ENCODE measurements at places on chromosomes 4 and X. TPM values are rescaled to one million over a fixed set of nuclear protein-coding genes. Genes with fewer than 3 reads are reported as not detected.

TGIF2LX gene
- total RNA-seq: not detected

CSAG3 gene
- not detected for total RNA-seq

CCDC149 gene
- 5.8 TPM for total RNA-seq

ARMCX6 gene
- total RNA-seq: 42.3 TPM

ETDB gene
- total RNA-seq: not detected

DNA sequence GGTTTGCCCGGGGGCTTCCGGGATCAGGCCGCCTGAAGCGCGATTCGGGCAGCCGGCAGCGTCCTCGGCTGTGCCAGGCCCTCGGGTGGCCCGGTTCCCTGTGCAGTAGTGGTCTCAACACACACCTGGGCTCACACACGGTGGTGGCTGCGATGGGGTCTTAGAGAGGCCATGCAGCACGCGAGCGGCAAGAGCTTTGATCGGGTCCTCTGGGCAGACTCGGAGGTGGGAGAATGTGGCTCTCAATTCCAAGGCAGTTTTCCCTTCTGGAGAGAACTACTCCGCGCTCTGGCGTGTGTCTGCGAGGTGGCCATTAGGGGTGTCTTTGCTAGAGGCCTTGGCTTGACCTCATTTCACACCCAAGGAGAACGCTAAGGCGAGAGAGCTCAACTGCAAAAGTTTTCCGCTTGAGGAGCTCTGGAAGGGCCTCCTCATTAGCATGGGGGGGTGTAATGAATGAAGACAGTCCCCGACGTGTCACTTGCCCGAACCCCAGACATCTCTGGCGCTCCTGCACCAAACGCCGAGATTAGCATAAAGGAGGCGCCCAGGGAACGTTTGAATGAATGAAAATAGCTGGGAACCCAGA, 771 bp upstream of the RBPJ start:
- peak; percentile 69 for DNase-seq

- DNase-seq: no peak
Measured at GRCh38 chrX:16678689-16679088, 28.7 kb downstream of the S100G start.

- DNase-seq: no peak
Measured at GRCh38 chrX:154431341-154431740, 2.9 kb downstream of the ATP6AP1 start.

- DNase-seq: no peak
Measured at GRCh38 chrX:137651647-137652046, 85.7 kb downstream of the ZIC3 start.

DNA sequence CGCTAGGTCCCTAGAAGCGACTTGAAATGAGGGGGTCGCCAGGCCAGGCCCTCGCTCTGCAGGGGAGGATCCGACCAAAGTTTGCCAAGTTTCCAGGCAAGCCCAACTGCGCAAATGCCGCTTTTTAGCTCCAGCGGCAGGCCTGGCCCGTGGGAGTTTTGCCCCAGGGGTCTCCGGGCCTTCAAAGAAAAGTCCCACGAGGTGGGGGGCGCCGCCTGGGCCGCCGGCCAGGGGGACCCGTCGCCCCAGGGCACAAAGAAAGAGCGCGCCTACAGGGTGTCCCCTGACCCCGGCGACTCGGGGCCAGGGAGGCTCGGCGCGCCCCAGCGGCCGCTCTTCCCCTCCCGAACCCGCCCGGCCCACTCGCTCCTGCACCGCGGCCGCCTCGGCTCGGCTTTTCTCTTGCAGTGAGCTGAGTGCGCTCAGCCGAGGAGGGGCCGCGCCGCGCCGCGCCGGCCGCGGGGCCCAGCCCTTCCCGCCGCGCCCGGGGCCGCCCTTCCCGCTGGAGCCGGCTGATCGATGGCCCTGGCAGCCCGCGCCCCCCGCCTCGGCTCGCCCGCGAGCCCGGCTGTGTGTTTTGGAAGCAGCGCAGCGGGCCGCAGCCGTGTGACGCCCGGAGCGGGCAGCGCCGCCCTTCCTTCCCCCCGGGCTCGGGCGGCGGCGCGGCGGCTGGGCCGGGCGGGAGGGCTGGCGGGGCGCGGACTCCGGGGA, 754 bp upstream of the KLF3 start:
- peak; percentile 60 for DNase-seq

DNA sequence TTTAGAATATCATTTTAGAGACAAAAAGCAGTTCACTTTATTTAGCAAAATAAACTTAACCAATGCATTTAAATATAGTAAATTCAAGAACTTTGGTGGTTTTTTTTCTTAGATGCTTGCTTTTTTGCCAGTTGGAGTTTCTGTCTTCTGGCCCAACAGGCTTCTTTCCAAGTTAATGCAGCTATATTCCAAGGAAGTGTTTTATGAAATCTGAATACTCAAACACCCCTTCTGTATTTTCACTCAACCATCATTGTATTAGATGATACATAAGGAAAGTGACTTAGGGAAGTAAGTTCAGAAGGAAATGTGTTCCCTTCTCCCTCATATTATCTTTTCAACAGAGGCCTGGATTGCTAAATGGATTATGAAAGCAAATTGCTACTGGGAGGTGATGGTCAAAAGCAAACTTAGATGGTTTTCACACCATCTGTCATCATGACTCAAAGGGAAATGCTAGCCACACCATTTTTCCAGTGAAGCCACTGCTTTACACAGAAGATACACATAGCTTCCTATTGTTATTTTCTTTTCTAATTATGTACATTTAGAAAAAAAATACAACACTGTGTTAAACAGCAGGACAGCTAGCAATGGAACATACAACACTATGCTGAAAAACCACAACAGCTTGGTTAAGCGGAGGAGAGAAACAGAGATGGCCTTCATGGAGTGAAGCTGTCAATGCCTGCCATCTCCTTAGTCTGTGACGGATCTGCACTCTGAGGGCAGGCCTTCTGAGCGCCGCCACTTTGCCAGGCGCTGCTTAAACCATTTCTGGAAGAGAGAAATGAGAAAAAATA, 32.9 kb downstream of the HOPX start:
- DNase-seq: peak; percentile 18

- peak; percentile 4 for DNase-seq
Measured at GRCh38 chrX:703866-704265, 73.3 kb downstream of the SHOX start.

- no peak for DNase-seq
Measured at GRCh38 chr4:162874748-162875147, 291.9 kb downstream of the NAF1 start.

DNA sequence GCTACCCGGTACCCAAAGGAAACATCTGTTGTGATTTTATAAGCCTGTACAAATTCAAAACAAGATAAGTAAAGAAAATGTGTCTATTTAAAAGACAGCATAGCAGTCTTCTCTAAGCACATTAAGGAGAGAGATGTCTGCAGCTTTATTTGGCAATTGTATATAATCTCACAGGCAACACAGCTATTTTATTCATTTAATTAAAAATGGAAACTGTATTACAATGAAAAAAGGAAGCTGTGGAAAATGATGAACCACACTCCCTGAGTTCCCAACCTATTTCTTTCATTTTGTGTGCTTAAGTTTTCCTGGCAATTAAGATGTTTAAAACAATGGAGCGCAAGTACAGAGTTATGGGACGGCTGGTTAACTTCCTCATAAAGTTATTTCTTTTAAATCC, 78.4 kb downstream of the CBLL2 start:
- no peak for DNase-seq

DNA sequence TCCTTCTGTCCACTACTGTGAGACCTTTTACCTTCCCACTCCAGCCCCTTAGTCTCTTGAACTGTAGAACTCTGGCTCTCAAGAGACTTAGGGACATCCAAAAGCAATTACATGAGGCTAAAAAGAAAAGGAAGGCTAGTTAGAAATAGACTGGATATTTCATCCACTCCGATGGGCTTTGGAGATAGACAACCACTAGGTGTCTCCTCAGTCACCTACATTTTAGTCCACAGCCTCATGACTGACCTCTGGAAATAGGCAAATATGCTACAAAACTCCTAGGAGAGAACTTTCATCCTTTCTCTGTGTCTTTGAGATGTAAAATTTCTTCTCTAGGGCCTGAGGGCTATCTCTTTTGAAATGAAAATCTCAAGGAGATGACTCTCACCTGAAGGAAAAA, 45.1 kb upstream of the LAMP2 start:
- DNase-seq: peak; percentile 31

DNA sequence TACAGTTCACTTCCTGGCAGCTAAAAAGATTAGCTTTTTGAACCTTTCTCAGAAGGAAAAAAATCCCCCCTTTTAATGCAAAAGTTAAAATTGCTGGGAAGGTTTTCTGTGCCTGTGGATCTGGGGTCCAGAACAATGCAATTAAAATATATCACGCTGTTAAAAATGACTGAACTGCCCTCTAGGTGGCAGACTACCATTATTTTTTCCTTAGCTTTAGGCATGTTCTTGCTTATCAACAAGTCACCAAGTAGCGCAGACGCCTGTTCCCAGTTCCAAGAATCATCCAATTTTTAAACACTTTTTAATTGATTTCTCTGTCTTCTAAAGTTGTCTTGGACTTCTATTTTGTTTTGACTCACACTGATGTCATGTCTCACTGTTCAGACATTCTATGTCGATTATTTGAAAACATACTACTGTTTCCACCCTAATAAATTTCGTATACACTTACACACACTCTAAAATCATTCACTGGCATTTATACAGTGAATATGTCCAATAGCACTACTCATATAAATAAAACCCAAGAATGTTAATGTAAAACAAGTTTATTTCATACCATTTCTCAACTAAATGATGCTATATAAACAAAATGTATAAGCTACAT, 661.6 kb downstream of the RAPGEF2 start:
- DNase-seq: peak; percentile 40

- no peak for DNase-seq
Measured at GRCh38 chrX:97529536-97530200, 646.0 kb downstream of the RPA4 start.

DNA sequence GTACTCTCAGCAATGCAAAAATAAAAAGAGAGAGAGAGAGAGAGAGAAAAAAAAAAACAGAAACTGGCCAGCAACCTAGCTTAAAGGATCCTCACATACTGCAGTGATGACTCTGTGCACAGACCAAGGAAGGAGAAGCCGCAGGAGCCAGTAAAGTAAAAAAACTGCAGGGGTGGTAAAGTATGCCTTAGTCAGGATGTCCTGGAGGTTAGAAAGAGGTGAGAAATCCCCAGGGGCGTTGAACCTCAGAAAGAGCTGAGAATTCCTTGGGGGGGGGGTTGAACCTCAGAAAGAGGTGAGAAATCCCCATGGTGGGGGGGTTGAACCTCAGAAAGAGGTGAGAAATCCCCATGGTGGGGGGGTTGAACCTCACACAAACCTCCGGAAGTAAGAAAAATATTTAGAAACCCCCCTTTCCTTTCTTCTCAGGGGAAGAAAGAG, 48.0 kb downstream of the MAGEA9 start:
- peak; percentile 59 for DNase-seq

- no peak for DNase-seq
Measured at GRCh38 chr4:186228514-186228894, 1.2 kb downstream of the KLKB1 start.

DNA sequence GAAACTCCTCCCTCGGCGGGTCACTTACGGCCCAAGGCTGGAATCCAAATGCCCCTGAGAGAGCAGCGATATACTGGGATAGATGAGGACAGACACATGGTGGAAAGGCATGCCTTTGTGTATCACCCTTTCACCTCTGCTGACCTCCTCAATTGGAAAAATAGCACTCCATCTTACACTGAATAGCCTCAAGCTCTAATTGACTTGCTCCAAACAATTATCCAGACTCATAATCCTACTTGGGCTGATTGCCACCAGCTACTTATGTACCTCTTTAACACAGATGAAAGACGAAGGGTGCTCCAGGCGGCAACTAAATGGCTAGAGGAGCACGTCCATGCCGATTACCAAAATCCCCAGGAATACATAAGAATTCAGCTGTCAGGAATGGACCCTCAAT, 1142.2 kb downstream of the ARAP2 start:
- no peak for DNase-seq

GRCh38 chr4:48047421-48047844, 30.9 kb downstream of the NIPAL1 start:
- DNase-seq: no peak

DNA sequence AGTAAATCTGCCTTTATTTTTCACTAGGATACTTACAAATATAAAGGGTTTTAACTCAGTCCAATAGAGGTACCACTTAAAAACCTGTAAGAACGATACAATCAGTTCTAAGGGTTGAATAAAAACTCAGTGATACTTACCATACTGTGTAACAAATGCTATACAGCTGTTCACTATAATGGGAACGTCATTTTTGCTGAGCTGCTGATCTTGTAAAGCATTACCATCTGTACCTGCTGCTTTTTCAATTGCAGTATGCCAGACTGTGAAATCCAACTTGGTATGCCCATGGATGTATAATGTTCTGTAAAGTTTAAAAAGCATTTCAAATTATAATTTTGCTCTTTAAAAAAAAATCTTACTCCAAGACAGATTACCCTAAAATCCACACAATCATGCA, 111.2 kb downstream of the ARAP2 start:
- no peak for DNase-seq

DNA sequence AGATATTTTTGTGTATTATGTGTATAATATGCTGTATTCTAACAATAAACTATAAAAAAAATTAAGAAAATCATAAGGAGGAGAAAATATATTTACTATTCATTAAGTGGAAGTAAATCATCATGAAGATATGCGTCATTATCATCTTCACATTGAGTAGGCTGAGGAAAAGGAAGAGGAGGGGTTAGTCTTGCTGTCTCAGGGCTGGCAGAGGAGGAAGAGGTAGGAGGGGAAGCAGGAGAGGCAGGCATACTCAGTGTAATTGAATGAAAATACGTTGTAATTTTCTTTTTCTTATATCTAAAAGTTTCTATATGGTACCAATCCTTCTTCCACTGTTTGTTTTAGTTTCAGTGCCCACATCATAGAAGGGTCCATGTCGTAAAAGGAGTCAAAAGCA, 9.8 kb upstream of the TMEM185A start:
- DNase-seq: peak; percentile 26

DNA sequence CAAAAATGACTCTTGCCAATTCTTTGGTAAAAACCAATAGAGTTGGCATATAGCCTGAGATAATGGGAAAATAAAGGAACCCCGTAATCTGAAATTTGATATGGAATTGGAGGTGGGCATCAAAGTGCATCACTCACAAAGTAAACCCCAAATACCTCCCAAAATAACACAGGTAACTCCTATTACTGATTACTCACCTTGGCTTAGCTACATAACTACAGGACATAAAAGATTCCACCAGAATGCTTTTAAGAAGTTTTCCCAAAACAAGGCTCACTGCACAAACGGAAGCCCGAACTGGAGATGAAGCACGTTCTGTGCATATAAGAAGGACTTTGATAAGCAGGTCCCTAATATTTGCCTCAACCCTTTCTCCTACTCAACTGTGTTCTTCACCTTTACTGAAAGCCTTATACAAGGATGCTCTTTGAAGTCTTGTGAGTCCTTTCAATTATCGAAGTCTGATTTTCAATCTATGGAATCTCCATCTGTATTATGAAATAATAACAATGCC, 14.6 kb upstream of the ANXA10 start:
- DNase-seq: no peak

GRCh38 chrX:53476371-53476770, 42.2 kb upstream of the HSD17B10 start:
- DNase-seq: peak; percentile 81

- no peak for DNase-seq
Measured at GRCh38 chr4:186733778-186734177, 10.1 kb upstream of the FAT1 start.
